ENCODE measurements at places on chromosomes 7 and 10.

GRCh38 chr7:37052705-37053104, 328.4 kb upstream of the AOAH start:
- DNase-seq = no peak

DNA sequence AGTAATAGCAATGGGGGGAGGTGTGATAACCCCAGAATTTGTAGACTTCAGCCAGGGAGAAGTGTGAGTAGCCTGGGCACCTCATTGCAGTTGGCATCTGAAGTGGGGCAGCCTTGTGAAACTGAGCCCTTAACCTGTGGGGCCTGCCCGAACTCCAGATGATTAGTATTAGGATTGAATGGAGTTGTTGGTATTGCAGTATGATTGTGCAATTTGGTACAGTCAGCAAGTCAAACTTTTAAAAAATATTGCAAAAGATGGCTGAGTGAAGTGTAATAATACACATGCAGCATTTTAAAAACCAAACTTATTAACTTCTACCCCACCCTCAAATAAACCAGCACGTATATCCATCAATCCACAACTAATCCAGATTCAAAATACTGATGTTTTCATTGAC, 9.3 kb downstream of the RBM33 start:
- peak; percentile 55 for DNase-seq

DNA sequence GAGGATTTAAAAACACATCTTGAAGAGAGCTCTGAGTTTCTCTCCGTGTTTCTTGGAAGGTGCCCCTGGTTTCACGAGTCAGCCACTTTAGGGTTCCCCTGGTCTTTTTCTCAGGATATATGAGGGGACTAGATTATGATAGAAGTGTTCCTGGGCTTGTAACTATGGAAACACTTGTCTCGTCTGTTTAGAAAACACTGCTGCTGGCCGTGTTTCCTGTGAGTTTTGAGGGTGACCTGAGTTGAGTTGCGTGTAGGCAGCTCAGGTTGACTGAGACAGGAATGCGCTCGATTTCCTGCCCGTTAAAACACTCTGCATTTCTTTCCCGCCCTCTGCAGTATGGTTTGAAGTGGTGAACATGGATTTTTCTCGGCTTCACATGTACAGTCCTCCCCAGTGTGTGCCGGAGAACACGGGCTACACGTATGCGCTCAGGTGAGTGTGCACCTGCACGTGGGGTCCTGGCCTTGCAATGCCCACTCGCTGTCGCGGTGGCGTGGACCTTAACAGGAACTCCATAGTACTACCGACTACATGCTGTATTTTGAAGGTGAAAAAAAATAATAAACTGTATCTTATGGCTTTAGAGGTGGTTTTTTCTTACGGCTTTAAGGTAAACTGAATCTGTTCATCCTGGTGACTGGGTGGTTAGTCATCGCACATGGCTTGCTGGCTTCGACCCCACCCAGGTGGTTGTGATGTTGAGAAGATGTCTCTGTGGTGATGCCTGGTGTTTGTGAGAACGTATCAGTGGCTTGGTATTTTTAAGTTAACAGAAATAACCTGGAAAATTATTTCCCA, at the start of gene SUN1:
TSS of gene SUN1 (plus strand) at position 310 of the 801 bp plus-strand sequence. CDS start at position 359, 49 bp downstream.
- DNase-seq = peak; percentile 39

DNA sequence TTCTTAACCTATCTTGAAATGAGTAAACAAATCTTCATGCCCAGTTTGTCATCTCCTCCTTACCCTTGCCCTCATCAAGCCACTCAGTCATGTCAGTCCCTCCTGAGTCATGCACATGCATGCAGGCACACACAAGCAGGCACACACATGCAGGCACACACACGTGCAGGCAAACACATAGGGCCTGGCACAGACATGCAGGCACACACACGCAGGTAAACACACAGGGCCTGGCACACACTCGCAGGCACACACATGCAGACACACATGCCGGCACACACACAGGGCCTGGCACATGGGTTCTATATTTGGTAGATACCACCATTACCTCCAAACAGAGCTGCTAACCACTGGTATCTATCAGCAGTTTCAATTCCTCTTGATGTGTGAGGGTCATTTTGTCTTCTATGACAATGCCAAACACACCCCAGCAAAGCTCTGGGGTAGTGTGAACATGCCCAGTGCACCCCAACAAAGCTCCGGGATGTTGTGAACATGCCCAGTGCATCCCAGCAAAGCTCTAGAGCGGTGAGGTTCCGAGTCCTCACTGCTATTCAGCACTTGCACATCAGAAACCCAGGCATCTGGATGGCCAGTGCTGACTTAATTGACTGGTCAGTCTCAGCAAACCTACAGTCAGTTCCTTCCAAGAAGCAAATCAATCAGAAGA, 563.8 kb downstream of the PTPRN2 start:
- no peak for DNase-seq

GRCh38 chr7:27129729-27130539, 623 bp downstream of the HOXA4 start:
- no peak for DNase-seq

GRCh38 chr7:3879355-3880075, 578.5 kb downstream of the SDK1 start:
- no peak for DNase-seq

DNA sequence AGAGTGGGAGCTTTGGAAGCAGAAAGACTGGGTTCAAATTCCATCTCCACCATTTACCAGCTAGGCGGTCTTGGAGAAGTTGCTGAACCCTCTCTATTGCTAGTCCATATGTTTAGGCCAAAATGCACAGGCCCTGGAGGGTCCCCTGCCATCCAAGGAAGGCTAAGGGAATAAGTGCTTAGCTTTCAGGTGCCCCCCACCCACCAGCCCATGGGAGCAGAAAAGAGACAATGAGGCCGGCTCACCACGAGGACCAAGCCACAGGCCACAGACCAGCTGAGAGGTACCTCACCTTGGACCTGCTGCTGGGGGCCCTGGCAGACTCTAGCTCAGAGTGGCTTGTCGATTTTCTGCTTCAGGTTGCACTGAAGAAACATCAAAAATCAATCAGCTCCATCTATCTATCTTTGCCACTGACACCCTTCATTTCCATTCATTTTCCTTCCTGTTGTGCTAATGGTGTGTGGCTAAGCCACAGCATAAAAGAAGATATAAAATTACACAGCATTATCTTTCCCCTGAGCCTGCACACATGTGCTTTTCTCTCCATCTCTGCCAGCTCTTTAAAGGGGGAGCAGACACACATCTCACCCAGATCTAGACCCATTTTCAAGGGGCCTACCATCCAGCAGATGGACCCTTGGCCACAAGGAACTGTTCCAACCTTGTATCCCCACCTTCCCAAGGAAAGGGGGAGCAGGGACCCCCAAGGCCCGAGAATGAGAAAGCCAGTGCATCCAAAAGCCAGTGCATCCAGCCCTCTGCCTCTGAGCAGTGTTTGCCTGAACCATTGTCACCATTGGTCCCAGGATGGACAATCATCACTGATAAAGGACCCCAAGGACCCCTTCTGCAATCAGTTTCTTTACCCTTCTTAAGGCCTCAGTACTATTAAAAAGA, 65.4 kb downstream of the GRID1 start:
- DNase-seq = no peak

DNA sequence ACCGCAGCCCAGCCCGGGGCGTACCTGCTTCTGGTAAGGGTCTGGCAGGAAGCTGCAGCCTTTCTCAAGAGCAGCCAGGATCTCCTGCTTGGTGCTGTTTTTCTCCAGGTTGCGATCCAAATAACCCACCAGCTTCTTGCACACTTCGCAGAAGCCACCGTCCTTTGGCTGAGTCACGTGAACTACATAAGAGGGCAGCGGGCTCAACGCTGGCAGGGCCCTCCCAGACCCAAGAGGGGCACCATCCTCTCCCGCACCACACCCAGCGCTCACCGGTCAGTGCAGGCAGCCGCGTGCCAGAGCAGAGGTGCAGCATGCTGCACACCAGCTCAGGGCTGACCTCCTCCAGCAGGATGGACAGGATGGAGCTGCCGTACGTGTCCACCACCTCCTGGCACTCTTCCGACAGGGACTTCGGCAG, 31.6 kb downstream of the PSAP start:
- DNase-seq = no peak

- no peak for DNase-seq
These were observed 23.2 kb upstream of the SLF2 start for GRCh38 chr10:100889546-100889945.

GRCh38 chr10:124983321-124983720, 41.4 kb downstream of the ZRANB1 start:
- no peak for DNase-seq

GRCh38 chr10:32985775-32986350, 27.8 kb upstream of the ITGB1 start:
- DNase-seq = no peak

DNA sequence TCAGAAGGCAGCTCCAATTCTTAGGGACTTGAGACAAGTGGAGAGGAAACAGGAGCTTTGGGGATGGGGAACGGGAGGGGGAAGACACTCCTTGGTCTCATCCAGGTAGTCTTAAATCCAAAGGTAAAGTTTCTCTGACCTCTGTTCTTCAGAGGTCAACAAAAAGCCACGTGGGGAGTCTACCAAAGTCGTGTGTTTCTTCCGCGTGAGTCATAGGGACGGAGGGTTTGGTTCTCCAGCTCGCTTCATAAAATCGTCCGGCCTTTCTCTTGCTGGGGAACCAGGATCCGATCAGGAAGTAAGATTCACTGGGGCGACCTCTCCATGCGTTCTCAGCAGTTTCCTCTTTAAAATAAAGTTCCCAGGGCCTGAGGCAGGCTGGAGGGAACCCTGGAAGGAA, 275.7 kb downstream of the TCERG1L start:
- DNase-seq = no peak

GRCh38 chr7:157875230-157876179, 538.7 kb downstream of the DNAJB6 start:
- no peak for DNase-seq

GRCh38 chr10:28367929-28368484, 65.1 kb upstream of the MPP7 start:
- no peak for DNase-seq

DNA sequence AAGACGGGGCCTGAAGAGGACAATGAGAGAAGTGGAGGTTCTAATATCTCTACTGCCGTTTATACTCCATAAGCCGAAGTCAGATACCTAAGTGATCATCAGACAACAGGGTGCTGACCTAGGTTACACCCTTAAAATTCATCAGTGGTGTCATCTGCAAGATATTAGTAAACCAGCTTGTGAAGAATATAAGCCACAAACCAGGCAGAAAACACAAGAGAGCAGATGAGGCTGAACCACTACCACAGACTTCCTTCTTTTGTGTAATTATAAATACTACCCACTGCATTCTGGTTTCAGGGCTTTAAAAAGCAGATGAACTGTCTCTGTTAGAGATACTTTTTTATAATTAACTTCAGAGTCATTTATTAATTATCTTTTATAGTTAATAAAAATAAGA, 69.0 kb upstream of the LRRC17 start:
- DNase-seq = no peak

- no peak for DNase-seq
These were observed 58.0 kb downstream of the MAP3K8 start for GRCh38 chr10:30491916-30492515.

DNA sequence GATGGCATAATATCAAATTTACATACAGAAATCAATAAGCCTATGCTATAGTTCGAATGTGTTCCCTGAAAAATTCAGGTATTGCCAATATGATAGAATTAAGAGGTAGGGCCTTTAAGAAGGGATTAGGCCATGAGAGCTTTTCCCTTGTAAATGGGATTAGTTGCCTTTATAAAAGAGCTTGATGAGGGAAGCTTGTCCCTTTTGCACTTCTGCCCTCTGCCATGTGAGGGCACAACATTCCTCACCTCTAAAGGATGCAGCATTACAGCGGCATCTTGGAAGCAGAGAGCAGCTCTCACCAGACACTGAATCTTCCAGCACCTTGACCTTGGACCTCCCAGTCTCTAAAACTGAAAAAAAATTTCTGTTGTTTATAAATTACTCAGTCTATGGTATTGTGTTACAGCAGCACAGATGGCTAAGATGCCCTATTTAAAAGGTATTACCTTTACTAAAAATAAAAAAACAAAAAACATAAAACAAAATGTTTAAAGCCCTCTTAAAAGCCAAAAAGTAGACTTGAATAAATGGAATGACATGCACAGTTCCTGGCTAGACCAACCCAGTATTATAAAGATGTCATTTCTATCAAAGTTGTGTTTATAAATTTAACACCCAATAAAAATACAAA, 909.6 kb downstream of the REEP3 start:
- no peak for DNase-seq

DNA sequence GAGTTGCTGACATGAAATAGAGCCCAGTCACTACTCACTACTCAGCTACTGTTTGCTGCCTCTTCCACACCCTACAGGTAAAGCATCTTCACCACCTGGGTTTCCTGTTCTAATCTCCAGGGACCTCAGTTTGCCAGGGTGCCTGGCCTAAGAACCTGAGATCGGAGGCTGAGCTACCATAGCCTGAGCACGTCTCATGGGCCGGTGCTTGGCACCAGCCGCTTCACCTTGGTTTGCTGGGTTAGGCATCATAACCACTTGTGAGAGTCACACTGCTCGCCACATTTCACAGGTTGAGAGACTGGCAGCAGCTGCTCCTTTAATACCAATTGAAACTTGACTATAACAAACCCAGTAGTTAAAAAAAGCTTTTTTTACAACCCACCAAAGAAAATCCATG, 75.1 kb downstream of the EMX2 start:
- no peak for DNase-seq

DNA sequence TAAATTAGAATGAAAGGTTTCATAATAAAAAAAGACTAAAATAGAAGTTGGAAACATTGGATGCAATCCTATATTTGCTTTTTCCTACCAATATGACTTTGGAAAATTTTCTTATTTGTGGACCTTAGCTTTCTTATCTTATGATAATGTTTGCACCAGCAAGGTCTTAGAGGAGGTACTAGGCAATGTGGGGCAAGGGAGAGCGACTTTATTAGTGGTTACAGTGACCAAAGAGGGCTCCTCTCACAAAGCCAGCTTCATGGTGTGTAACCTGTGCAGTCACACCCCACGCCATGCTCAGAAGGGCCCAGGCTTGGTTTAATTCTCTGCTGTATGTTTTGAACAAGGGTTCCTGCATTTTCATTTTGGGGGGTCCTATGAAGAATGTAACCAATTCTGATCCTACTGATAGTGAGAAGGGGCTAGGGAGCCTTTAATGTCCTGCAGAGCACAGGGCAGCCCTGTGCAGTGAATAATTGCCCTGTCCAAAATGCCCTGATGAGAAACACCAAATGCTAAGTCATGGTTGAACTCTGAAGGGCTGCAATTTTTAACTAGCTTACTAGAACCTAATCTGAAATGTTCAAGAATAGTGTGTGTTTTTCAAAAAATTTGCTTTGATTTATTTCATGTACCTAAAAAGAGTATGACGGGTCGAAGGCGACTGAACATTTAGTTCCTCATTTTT, 1047.8 kb downstream of the LRMDA start:
- no peak for DNase-seq

GRCh38 chr7:113094517-113095249, 8.1 kb upstream of the GPR85 start:
- no peak for DNase-seq

- DNase-seq = no peak
These were observed 34.1 kb downstream of the KCNMA1 start for GRCh38 chr10:77603534-77603927.

- no peak for DNase-seq
These were observed 7.1 kb upstream of the FAM204A start for GRCh38 chr10:118349235-118349634.

- DNase-seq = peak; percentile 82
These were observed 22.4 kb upstream of the SEMA3C start for GRCh38 chr7:80941208-80941758.
